ENCODE measurements at places on chromosomes 7 and 10. TPM values are rescaled to one million over a fixed set of nuclear protein-coding genes. Genes with fewer than 3 reads are reported as not detected.

MYO3A gene
- total RNA-seq, result not detected

EBLN1 gene
- not detected for total RNA-seq

LSM5 gene
- total RNA-seq, result 27.1 TPM

ASB10 gene
- total RNA-seq, result not detected

PNLIPRP1 gene
- not detected for total RNA-seq

- DNase-seq, result no peak
Observed at GRCh38 chr10:111127081-111127848, 50.4 kb downstream of the ADRA2A start.

- DNase-seq, result peak; percentile 53
Observed at GRCh38 chr10:71302874-71303568, 16.0 kb upstream of the SLC29A3 start.

GRCh38 chr10:47165711-47166404, 134.1 kb upstream of the GDF10 start:
- peak; percentile 61 for DNase-seq

- DNase-seq, result no peak
Observed at GRCh38 chr10:14466257-14466656, 135.5 kb upstream of the FRMD4A start.

- DNase-seq, result no peak
Observed at GRCh38 chr10:69398466-69398865, 18.3 kb downstream of the TACR2 start.

DNA sequence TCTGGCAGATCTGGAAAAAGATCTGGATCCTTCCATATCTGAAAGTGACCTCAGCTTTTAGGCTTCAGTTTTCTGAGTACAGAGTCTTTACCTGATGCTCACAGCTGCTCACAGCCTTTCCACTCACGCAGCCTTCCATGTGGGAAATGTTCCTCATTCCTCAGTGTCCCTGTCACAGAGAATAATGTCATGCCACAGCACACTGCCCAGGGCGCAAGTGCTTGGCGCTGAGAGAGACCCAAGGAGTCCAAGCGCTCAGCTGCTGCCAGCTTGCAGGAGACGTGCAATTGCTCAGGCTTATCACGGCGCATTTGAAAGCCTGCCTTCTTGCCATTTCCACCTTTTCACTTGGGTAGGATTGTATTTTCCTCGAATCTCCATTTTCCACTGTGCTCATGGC, 271.9 kb upstream of the MKI67 start:
- no peak for DNase-seq

- no peak for DNase-seq
Observed at GRCh38 chr7:141452911-141453310, 98.3 kb upstream of the AGK start.

GRCh38 chr7:144991041-144991440, 155.2 kb upstream of the TPK1 start:
- no peak for DNase-seq

- peak; percentile 99 for DNase-seq
Observed at GRCh38 chr10:125057158-125058001, 103.0 kb downstream of the CTBP2 start.

DNA sequence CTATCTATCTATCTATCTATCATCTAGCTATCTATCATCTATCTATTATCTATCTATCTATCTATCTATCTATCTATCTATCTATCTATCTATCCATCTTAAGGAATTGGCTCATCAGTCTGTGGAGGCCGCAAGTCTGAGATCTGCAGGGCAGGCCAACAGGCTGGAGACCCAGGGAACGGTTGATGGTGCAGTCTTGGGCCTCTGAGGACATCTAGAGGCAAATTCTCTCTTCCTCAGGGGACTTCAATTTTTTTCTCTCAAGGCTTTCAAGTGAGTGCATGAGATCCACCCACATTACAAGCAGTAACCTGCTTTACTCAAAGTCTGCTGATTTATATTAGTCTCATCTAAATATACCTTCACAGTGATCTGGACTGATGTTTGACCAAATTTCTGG, 197.0 kb downstream of the GLRX3 start:
- no peak for DNase-seq

DNA sequence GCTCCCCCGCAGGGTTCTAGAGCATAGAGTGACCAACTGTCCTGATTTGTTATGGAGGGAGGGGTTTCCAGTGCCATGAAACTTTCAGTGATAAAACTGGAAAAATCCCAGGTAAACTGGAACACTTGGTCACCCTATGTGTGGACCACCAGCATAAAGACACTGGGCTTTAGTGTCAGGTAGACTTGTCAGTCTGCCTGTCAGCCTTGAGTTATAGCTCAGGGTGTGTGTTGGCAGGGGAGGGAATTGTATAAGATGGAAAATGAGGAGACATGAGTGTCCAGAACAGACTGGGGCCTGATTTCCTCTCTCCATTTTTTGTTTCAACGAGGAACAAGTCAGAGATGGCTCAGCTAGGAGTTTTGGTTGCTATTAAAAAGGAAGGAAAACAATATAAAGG, 10.2 kb upstream of the EFCAB10 start:
- no peak for DNase-seq

GRCh38 chr7:106345421-106346166, 60.8 kb upstream of the NAMPT start:
- DNase-seq, result peak; percentile 73

- no peak for DNase-seq
Observed at GRCh38 chr7:29077854-29078253, 68.5 kb downstream of the CPVL start.

DNA sequence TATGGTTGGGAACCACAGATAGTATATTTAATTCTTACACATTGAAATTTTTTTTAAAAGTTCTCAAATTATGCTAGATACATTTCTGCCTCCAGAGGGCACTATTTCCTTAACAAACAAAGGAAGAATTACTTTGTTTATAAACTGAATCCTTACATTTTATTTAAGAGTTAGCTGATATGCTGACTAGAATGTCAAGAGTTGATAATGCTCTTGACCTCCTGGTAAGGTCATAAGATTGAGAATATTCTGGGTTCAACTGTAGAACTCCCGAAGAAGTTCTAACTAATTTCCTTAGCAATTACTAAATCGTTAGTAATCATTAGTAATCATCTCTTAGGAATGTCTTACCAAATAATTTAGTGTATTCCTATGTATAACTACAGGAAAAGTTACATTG, 95.3 kb upstream of the CYP26C1 start:
- DNase-seq, result peak; percentile 74

Measured in fibroblast of villous mesenchyme (primary cell).